ENCODE measurements at places on chromosomes 16 and 17.

DNA sequence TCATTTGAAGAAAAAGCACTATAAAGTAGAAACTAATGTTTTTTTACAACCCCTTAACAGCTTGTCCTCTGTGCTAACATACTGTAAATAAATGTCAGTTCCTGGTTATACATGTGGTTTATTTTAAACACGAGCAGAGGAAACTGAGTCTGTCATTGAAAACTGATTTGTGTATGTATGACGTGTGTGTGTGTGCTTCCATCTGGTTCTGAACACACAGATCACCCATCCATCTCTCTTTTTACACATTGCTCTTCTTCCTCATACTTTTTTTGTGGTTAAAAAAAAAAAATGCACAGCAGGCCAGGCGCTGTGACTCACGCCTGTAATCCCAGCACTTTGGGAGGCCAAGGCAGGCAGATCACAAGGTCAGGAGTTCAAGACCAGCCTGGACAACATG, 49.5 kb downstream of the ZNF423 start:
- peak; percentile 5 for DNase-seq

- DNase-seq = no peak
Observed at GRCh38 chr16:87648236-87648635, 45.9 kb downstream of the JPH3 start.

GRCh38 chr17:40366861-40367518, 2.5 kb upstream of the GJD3 start:
- DNase-seq = no peak

- no peak for DNase-seq
Observed at GRCh38 chr17:48575066-48575582, 3.0 kb downstream of the HOXB4 start.

DNA sequence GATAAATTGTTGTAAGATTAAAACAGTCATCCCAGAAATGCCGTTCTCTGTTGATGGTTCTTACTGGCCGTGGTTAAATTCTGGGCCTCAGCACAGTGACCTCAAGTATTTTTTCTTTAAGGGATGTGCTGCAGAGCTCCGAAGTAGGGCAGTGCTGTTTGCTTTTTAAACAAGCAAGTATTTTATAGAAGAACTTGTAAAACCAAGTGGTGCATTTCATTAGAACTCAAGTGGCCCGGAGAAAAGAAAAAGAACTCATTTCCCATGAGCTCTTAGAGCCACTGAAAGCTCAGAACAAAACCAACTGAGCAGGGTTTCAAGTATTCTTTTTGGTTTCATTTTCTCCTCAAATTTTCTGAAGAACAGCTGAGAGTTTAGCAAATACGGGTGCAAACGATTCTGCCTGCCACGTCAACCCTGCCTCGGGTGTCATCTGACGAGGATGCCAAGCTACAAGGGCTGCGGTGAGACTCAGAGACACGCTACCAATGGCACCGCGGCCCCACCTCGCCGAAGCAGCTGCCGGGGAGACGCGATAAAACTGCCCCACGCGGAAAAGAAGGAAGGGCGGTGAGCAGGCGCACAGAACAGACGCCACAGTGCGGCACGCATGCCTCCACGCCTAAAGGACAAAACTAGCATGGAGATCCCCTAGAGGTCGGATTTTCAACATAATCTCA, 6.3 kb downstream of the LMF1 start:
- DNase-seq = peak; percentile 58

DNA sequence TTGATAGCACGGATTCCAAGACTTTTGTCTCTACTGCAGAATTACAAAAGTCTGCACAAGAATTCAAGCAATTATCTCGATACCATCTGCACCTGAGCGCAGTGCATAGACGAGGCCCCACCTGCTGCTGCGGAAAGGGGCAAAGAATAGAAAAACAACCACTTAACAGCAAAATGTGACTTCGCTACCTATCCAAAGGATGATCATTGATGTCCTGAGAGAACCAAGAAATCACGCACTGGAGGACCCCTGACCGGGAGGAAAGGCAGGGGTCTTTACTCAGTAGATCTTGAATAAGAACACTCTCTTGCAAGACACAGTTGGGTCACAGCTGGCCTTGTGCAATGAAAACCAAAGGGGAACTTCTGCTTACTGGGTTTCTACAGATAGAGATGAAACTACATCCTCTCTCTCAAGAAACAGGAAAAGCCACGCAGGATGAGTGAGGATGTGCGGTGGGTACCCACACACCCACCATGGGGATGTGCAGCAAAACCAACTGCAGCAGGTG, 147.4 kb upstream of the RPH3AL start:
- DNase-seq = no peak

DNA sequence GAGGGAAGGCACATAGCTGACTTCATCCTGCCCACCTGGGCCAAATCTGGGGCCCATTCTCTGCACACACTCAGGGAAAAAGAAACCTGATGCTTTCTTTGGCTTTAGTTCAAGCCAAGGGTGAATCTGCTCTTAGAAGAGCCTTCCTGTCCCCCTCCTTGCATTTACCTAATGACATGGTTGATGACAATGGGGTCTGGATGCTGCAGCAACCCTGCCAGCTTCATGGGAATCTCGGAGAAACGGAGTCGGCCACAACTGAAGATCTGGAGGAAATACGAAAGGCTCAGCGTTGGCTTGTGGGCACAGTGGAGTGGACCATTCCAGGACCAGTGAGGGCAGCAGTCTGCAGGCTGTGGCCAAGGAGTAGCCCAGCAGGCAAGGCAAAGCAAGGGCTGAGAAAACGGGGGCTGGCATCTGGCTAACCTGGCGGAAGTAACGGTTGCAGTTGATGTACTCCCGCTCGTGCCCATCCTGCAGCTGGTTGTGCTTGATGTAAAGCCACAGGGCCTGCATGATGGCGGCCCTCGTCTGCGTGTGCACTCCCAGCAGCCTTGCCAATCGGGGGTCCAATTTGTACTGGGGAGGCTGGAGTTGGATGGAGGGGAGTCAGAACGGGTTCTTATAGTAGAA, 6.4 kb upstream of the FTSJ3 start:
- DNase-seq = no peak

GRCh38 chr17:4747847-4748246, 8.1 kb upstream of the CXCL16 start:
- no peak for DNase-seq

DNA sequence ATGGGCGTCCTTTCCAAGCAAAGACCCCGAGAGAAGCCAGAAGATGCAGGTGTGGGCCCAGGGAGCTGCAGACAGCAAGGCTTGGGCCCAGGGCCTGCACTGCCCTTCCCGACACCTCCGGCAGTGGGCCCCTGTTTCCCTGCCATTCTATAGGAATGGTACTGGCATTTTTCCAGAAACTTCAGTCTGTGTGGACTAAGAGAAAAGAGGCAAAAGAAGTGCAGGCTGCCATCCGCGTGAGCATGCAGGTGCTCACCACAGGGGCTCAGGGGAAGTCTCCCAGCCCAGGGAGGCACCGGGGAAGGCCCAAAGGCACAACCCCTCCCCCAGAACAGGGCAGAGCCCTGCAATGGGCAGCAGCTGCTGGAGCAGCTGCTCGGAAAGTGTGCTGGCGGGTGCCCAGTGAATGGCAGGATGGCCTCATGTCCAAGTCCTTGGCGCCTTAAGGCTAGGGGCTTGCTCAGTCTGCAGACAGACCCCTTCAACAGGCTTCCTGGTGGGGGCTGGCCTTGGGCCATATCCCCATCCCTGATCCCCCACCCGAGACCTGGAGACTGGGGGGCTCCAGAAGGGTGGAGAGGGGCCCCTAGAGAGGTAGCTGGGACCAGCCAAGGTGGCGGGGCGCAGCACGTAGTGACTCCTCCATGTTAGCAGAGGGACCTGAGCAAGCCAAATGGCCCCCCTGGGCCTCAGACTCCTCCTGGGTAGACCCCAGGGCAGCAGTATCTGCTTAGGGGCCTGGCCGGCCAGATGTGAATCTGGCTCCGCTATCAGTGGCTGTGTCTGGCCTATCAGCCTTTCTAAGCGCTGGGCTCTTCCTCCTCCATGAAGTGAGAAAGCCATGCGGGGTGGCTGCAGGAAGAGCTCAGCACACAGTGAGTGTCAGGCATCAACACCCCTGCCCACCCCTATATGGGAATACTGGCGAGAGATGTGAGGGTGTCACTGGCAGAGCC, 6.7 kb upstream of the TPPP3 start:
- DNase-seq = no peak

- peak; percentile 26 for DNase-seq
Observed at GRCh38 chr16:85898521-85899442, at the start of gene IRF8. TSS of gene IRF8 (plus strand) at chr16:85899162. CDS start at chr16:85903016, 3,854 bp downstream.

- DNase-seq = peak; percentile 35
Observed at GRCh38 chr16:80997139-80997798, 9.4 kb downstream of the CMC2 start.

DNA sequence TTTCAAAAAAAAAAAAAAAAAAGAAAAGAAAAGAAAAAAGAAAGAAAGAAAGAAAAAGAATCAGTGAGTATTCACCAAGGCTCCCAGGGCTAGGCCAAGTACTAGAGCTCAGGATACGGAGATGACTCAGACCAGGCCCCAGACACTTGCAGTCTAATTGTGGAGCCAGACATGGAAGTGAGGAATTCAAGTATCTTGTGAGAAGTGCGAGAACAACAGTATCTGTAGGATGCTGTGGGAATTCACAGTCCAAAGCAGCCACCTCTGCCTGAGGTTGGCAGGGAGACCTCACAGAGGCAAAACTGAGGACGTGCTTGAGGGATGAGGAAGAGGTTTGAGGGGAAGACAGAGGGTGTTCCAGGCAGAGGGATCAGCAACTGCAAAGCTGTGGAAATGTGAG, 14.0 kb upstream of the ALDOA start:
- DNase-seq = peak; percentile 82

- no peak for DNase-seq
Observed at GRCh38 chr17:73564843-73565242, 79.4 kb downstream of the SDK2 start.

DNA sequence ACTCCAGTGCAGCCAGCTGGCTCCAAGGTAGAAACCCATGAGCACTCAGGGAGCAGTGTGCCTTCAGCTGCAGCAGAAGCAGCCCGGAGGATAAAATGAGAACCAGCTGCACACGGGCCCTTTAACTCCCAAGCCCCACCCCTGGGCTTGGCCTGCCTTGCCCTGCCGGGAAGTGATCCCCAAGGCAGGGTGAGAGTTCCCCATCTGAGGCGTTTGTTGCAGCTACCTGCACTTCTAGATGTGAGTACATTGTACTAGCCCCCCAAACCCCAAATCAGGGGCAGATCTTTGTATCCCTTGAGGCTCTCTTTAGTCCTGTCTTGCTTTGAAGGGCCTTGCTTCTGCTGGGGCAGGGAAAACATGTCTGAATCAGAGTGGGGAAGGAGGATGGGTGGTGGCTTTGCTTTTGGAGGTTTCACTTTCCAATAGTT, at the start of gene MVP:
Gene MVP, plus strand, starts transcription at position 192 of the 431 bp plus-strand sequence. CDS start 10,088 bp downstream, outside the sequence.
- peak; percentile 74 for DNase-seq

DNA sequence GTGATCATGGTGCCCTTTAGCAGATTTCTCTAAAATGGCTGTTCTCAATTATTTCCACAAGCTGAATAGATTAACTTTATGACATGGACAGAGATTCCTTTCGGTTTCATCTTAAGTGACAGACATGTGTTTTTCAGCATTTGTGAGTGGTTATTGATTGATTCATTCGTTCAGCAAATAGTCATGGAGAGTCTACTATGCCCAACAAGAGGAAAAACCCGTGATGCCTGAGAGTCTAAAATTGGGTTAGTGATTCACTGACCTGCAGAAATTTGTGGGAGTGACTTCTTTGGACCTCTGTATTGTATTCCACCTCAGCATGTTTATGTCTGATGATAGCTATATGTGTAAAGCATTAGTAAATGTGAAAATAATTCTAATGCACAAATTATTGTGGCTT, 28.0 kb upstream of the DUSP14 start:
- DNase-seq = no peak

GRCh38 chr17:4014148-4014927, 50.1 kb upstream of the ATP2A3 start:
- DNase-seq = no peak

All from EL (cell line).